ENCODE measurements at places on chromosomes 7 and 10. TPM values are rescaled to one million over a fixed set of nuclear protein-coding genes. Genes with fewer than 3 reads are reported as not detected.

Gene GPR146
- total RNA-seq = 29.8 TPM

Gene MCU
- 20.3 TPM for total RNA-seq

Gene THSD7A
- 1.6 TPM for total RNA-seq

Gene TRPV6
- not detected for total RNA-seq

Gene ADRB1
- 35.0 TPM for total RNA-seq

Gene LUC7L2
- total RNA-seq = 45.2 TPM

Gene ZNF107
- total RNA-seq = 1.4 TPM

Gene GATAD1
- 15.4 TPM for total RNA-seq

Gene EN2
- 0.11 TPM for total RNA-seq

Gene FAM25C
- not detected for total RNA-seq

Gene INHBA
- total RNA-seq = 8.6 TPM

Gene GIMAP4
- 31.2 TPM for total RNA-seq

Gene TRIM73
- 1.4 TPM for total RNA-seq

Gene ZSCAN25
- total RNA-seq = 9.0 TPM

Gene WAPL
- 21.9 TPM for total RNA-seq

Gene TSPAN14
- 33.4 TPM for total RNA-seq

Data from left ventricle myocardium inferior (tissue), 1 donor.